ENCODE measurements at places on chromosomes 13 and 19.

DNA sequence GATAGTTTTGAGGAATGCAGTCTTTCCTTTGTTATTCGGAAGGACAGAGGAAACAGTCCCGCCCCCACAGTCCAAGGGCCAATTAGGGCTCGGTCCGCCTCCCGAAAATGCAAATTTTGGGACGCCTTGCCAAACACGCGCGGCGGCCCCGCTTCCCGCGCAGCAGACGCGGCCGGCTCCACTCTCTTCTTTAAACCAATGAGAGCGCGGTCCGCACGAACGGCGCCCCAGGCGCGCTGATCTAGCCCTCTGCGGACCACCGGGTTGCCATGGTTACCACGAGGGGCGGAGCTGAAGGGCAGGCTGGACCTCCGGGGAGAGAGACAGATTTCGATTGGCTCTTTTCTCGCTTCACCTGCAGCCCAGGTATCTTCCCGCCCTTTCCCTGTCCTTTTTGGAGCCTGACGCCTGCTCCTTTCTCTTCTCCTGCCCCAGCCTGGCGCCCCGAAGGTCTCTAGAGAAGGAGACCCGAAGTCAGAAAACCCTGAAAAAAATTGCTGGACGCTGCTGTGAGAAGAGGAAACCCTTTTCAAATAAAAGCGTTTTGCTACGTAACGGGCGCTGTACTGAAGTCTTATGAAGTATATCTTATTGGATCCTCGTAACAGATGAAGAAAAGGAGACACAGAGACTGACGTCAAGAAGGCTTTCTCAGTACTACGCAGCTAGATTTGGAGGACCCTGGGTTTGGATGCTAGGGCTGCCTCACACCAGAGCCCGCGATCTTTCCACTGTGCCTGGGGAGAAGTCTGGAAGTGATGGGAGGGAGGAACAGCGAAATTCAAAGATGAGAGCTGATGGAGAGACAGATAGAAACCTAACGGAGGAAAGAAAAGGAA, 2.0 kb downstream of the PTH2 start:
- DNase-seq, result peak; percentile 61

DNA sequence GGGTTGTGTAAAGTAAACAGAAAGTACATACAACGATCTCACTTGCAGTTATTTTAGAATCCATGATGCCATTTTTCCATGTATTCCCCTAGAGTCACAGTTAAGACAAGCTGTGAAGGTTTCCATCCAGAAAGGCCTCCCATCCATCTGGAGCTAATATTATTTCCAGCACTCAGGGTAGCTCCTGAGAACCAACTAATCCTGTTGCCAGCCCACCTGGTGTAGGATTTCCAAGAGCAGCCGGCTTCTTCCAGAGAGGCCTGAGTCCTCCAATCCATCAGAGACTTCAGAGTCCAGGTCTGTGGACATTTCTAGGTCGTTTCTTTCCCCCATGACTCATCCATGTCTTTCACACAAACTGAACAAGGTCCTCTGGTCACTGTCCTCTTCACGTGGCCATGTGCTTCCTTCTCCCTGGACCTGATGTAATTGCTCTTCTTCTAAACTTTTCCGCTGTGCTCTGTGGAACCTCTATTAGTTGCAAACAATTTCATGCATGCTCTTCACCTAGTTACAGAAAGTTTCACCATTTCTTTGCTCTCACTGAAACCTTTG, 270.3 kb upstream of the TMTC4 start:
- no peak for DNase-seq

DNA sequence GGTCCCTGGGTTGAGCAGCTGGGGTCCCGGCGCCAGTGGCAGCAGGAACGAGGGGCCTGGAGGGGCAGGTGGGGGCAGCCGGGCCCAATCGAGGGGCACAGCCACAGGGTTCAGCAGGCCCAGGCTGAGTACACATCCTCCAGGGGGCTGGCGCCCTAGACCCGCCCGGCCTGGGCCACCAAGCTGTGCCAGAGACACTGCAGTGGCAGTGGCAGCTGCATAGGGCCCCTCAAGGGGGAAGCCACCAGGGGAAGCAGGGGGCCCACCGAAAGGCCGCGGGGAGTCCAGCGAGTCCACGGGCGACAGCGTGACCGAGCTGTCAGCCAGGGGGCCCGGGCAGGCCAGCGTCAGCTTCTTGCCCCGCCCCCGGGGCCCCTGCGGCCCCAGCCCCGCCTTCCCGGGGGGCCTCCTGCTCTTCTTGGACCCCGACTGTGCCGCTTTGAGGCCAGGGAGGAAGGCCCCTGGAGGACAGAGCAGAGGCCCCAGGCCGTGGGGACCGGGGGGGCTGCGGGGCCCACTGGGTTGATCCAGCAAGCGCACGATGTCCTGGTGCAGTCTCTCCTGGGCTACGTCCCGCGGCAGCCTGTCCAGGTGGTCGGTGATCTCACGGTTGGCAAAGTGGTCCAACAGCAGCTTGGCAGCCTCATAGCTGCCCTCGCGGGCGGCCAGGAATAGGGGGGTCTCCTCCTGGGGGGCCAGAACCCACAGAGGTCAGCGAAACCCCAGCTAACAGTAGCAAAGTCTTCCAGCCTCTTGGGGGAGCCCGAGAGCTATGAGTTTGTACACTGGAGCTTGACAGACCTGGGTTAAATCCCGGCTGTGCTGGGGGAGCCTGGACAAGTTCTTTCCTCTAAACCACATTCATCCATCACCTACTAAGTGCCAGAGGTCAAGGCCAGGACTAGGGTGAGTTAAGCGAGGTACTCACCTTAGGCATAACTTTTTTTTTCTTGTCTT, 39.5 kb downstream of the NOTCH3 start:
- no peak for DNase-seq

DNA sequence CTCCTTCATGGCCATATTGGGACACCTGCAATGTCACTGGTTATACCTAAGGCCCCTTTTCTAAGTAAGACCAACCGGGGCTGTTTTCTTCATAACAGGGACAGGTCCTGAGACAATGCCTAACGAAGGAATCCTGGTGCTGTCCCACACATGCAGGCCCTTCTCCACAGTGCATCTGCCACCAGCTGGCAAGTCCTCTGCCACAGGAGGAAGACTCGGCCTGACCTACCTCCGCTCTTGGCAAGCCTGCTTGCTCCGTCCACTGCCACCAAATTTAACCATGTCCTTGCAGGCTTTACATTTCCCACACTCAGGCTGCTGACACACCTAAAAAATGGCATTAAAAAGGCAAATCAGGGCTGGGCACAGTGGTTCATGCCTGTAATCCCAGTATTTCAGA, 31.8 kb upstream of the EIF3G start:
- DNase-seq, result no peak

- no peak for DNase-seq
Observed at GRCh38 chr13:73481886-73482445, 423.2 kb downstream of the KLF5 start.

- no peak for DNase-seq
Observed at GRCh38 chr19:28829762-28830161, 383.2 kb downstream of the UQCRFS1 start.

DNA sequence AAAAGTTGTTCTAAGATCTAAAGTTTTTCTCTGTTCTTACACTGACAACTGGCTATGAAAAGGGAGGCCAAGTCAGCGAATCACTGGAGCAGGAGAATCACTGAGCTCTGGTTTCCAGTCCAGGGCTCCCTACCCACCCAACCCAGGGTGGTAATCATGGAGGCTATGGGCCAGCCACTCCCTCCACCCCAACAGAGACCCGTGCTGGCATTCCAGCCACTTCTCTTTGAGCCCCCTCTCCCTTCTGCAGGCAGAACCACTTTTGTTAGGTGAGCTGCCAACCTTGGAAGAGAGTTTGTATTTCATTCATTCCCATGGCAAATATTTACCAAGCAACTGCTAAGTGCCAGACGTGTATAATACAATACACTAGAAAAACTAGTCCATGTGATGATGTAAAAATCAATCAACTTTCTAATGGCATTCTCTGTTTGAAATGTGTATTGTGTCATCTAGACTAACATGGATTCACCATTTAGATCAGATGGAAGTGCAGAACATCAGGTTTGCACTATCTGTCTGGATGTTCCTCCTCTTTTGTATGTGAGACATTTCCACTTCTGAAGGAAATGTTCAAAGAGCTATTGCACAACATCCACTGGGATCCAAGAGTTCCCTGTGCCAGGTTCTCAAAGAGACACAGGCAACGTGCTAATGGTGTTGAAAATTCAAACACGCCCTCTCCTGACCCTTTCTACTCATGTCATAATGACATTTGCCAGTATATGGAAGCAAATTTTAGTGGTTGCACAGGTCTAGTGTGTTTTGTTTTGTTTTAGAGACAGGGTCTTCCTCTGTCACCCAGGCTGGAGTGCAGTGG, 5.3 kb downstream of the MLNR start:
- DNase-seq, result no peak

GRCh38 chr19:940591-941291, 14.9 kb downstream of the ARID3A start:
- DNase-seq, result no peak

DNA sequence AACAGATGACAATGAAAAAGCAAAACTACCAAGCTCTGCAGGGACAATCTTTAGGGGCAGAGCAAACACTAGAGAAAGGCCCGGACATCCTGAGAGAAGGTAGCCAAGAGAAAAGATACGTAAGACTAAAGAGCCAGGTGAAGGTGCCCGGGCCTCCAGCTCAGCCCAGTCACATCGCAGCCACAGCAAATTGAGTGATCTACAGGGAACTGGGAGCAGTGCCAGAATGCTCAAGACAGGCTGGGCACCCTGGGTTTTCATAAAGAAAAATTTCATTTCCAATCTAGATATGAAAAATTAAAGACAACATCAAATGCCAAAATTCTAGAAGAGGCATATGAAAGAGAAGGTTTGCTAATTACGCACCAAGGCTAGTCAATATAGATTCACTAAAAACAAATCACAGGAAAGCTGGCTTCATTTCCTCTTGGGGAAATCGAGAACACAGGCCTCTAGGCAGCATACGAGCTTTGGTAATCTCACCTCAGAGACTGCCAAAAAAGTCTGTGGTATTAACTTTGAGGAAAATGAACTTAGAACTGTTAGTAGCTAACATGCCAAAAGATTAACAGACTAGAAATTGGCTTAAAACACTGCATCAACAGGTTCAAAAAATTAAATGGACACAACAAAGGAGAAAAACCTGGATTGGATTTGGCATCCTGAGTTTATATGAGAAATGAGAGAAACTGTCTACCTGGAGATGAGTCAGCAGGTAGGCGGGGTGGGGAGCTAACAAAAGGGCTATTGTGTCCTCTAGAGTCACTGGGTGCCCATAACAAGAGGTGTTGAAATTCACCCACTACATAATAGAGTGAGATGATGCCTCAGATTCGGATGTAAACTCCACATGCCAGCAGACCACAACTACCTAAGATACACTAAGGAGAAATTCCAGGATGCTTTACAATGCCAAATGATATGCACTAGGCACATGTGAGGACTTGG, 6.6 kb downstream of the ANKRD10 start:
- DNase-seq, result no peak

GRCh38 chr19:40633207-40633606, 32.0 kb downstream of the LTBP4 start:
- DNase-seq, result no peak

DNA sequence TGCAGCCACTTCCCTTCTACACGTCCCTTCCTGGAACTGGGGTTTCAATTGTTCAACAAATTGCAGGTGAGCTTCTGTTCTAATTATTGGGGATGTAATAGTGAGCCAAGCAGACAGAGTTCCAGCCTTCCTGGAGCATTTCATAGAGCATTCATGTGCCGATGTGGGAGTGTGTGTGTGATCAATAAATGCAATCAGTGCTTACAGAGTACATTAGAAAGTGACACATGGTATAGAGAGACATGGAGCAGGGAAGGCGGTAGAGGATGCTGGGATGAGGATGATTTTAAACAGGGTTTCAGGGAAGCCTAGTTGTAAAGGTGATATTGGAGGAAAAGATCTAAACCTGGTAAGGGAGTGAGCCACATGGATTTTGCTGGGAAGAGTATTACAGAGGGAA, 21.7 kb upstream of the PCDH8 start:
- no peak for DNase-seq

DNA sequence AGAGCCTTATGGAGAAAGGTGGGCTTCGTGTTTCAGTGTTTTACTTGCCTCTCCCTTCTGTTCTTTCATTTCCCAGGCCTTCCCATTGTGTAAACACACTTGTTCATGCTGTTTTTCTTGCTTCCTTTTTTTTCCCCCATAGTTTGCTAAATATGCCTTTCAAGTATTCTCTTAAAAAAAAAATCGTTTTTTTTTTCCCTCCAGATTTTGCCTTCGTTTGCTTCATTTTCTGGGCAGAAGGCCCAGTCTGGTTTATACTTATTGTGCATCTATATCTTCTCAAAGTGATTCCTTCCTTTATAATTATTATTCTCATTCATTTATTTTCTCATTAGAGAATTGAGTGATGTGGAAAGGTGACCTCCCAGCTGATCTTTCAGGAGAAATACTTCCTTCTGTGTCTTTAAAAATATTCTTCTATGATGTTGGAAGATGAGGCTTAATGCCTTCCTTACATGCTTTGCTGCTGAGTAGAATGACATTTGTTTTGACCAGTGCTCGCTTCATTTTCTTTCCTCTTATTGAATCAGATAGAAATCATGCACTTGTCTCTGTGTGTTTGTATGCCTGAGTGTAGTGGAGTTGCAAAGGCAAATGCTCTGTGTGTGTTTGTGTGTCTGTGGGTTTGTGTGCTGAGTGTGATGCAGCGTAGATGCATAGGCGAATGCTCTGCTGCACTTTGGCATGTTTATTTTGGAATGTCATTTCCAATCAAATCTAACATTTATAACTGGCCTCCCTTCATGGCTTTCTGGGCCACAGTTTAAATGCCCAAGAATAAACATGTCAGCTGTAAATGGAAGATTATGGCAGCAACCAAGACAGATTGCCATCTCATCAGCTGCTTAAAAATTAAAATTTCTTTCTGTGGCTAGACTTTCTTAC, 591.4 kb downstream of the FGF9 start:
- DNase-seq, result no peak

GRCh38 chr19:45173816-45174215, 4.2 kb downstream of the TRAPPC6A start:
- no peak for DNase-seq

- no peak for DNase-seq
Observed at GRCh38 chr19:18273561-18274218, 562 bp downstream of the IQCN start.

Measured in GM12892 (cell line).